ENCODE measurements at places on chromosomes 2 and 18. TPM values are rescaled to one million over a fixed set of nuclear protein-coding genes. Genes with fewer than 3 reads are reported as not detected.

- no peak overlapping the region for H3K27ac ChIP-seq
- H3K27me3 ChIP-seq = no peaks in the 10 kb centered on the region
- peak; percentile 48 for DNase-seq
- H3K4me1 ChIP-seq = no peaks in the 10 kb centered on the region
- no peaks in the 10 kb centered on the region for H3K36me3 ChIP-seq
Measured at GRCh38 chr2:189698020-189698887, 23.8 kb downstream of the ANKAR start.

DNA sequence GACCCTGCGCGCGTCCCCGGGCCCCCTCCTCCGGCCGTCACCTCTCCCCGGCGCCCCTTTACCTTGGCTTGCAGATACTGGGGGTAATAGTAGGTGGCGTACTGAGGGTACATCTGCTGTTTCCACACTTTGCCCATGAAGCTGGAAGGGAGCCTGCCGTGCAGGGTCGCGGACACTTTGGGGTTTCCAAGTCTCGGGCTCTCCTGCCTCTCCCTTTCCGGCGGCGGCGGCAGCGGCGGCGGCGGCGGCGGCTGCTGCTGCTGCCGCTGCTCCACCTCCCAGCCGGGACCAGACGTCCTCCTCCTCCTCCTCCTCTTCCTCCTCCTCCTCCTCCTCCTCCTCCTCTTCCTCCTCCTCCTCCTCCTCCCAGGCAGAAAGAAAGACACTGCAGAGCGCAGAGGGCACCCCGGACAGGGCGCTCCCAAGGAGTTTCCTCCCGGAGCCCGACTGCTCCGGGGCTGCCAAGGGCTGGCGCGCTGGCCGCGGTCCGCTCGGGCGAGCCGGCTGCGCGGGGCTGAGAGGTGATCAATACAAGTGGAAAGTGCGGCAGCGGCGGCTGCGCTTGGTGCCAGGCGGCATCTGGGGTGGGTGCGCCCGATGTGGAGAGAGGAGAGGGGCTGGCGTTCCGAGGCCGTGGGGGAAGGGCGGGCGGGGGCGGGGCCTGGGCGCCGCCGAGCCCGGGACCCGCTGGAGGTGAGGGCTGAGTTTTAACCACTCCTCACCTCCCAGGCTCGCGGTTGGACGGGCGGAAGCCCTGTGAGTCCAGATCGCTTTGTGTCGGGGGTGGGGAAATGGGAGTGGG is at the start of gene RBMS1:
TSS of gene RBMS1 (minus strand) at position 581 of the 802 bp plus-strand sequence. CDS start at position 137, 444 bp downstream.
- H3K4me3 ChIP-seq = peak within 1 kb of the TSS; percentile 98
- no peaks in the 10 kb centered on the region for H3K27me3 ChIP-seq
- DNase-seq = peak; percentile 44
- peak within 1 kb of the TSS; percentile 100 for H3K27ac ChIP-seq
- H3K4me1 ChIP-seq = peaks cover 6% of the 10 kb centered on the region
- H3K36me3 ChIP-seq = no peaks in the 10 kb centered on the region

DNA sequence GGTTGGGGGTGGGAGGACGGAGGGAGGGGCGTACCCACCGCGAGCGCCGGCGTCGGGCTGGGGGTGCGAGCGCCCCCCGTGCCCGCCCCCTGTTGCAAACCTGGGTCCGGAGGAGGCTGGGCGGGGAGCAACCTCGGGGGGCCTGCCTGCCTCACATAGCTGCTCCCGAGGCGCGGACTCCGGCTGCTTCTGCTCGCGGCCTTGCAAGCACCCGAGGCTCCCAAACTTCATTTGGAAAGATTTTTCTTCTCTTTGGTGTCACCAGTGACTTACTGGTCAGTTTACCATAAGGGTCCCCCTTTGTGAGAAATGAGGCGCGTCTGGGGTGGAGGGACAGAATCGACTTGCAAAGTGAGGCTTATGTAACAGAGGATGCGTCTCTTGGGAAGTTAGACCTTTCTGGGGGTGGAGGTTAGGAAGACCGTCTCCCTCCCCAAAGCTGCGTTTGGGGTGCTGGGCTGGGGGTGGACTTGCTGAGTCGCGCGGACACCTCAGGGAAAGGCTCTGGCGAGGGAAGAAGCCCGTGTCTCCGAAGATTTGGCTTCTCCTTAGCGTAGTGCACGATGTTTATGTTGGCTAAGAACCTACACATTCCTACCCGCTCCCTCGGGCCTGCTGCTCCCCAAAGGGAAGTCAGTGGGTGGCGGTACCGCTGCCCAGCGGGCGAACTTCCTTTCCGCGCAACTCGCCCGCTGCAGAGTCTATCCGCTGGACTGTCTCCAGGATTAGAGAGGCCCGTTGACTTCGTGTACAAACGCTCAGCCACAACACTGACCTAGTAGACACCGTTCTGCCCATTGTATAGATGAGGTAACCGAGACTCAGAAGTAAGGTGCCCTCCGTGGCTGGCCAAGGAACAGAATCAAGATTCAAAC is 559 bp downstream of the TMEM37 start:
- no peaks in the 10 kb centered on the region for H3K36me3 ChIP-seq
- peaks cover 3% of the 10 kb centered on the region for H3K4me1 ChIP-seq
- DNase-seq = peak; percentile 9
- peak overlapping the region; percentile 6 for H3K4me3 ChIP-seq
- H3K27me3 ChIP-seq = peaks cover 62% of the 10 kb centered on the region

DNA sequence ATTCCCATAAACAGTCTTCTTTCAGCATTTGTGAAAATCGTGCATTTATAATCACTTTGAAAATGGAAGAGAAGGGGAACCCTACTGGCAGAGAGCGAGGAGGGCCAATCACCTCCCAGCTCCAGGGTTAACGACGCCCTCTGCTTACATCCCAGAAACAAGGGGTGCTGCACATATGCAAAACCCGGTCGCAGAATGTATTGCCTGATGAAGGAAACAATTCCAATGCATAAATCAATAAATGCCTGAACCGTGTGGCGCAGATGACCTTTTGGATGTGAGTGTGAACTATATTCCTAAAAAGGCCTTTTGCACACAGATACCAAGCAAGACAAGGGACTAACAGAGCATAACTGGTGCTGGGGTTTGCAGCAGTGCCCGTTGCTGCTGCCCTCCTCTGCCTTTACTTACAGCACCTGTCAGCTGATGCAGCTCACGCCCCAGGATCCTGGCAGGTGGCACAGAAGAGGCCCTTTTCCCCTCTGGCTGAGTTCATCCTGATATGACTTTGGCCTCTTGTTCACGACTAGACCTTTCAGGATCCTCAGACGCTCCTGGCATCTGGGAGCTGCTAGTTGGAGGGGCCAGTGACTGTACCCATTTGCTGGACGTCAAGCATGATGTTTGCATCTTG is 67.8 kb downstream of the MYT1L start:
- H3K27ac ChIP-seq = no peak overlapping the region
- no peak overlapping the region for H3K4me3 ChIP-seq
- H3K4me1 ChIP-seq = no peaks in the 10 kb centered on the region
- H3K27me3 ChIP-seq = no peaks in the 10 kb centered on the region
- DNase-seq = no peak

GRCh38 chr2:189208254-189208653 is 28.7 kb upstream of the COL5A2 start:
- no peaks in the 10 kb centered on the region for H3K36me3 ChIP-seq
- H3K4me1 ChIP-seq = peaks cover 20% of the 10 kb centered on the region
- no peak overlapping the region for H3K4me3 ChIP-seq
- peak overlapping the region; percentile 88 for H3K27ac ChIP-seq

- peaks cover 23% of the 10 kb centered on the region for H3K27me3 ChIP-seq
- H3K4me1 ChIP-seq = no peaks in the 10 kb centered on the region
- DNase-seq = no peak
- no peak overlapping the region for H3K4me3 ChIP-seq
- H3K27ac ChIP-seq = no peak overlapping the region
- H3K36me3 ChIP-seq = no peaks in the 10 kb centered on the region
Measured at GRCh38 chr18:57353137-57353939, 981 bp downstream of the ST8SIA3 start.

DNA sequence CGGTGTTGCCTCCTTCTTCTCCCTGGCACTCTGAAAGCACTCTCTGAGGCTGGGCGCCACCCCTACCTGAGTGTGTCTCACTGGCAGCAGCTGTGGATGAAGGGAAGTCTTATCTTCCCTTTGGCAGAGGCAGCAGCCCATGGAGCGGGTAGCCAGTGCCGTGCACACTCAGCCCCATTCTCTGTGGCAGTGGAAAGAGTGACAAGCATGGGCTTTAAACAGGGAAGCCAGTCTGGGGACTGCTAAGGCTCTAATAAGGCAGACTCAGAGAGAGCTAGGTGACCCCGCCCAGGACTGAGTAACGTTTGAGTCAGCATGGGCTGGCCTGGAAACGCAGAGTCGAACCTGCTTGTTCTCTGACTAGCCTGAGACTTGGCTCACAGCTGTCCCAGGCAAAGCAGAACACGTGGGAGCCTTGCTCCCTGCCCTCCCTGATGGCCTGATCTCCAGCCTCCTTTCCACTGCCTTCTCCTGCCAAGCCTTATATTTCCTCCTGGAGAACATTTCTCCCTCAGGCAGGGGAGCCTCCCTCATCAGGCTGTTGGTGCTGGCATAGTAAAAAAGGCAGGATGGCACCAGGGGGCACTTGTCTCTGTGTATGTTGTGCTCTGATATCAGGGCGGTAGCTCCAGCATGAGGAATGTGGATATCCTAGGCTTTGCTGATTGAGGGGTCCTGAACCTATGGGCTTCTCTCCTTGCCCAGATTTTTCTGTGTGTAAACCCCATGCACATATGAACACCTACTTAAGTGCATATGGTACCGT is 93.9 kb upstream of the LGALSL start:
- no peak overlapping the region for H3K27ac ChIP-seq
- no peaks in the 10 kb centered on the region for H3K36me3 ChIP-seq
- DNase-seq = peak; percentile 92
- H3K4me3 ChIP-seq = no peak overlapping the region

GRCh38 chr2:21042958-21043743 is 722 bp downstream of the APOB start:
- H3K4me3 ChIP-seq = no peak overlapping the region
- no peaks in the 10 kb centered on the region for H3K36me3 ChIP-seq
- no peak overlapping the region for H3K27ac ChIP-seq
- peaks cover 2% of the 10 kb centered on the region for H3K27me3 ChIP-seq
- no peaks in the 10 kb centered on the region for H3K4me1 ChIP-seq

- no peaks in the 10 kb centered on the region for H3K36me3 ChIP-seq
- peak overlapping the region; percentile 30 for H3K27ac ChIP-seq
- peak; percentile 75 for DNase-seq
- H3K27me3 ChIP-seq = peaks cover 18% of the 10 kb centered on the region
- peak overlapping the region; percentile 63 for H3K4me3 ChIP-seq
Measured at GRCh38 chr18:63320123-63320974, 780 bp upstream of the BCL2 start.

- H3K4me3 ChIP-seq = no peak overlapping the region
- peaks cover 15% of the 10 kb centered on the region for H3K27me3 ChIP-seq
- no peak for DNase-seq
- H3K4me1 ChIP-seq = no peaks in the 10 kb centered on the region
- H3K27ac ChIP-seq = no peak overlapping the region
- H3K36me3 ChIP-seq = no peaks in the 10 kb centered on the region
Measured at GRCh38 chr2:126645211-126645618, 10.7 kb upstream of the GYPC start.

GRCh38 chr2:26164231-26164630 is 8.7 kb upstream of the GAREM2 start:
- DNase-seq = no peak
- no peaks in the 10 kb centered on the region for H3K36me3 ChIP-seq
- no peak overlapping the region for H3K27ac ChIP-seq
- H3K4me1 ChIP-seq = no peaks in the 10 kb centered on the region

GRCh38 chr2:57693965-57694364 is 352.6 kb upstream of the VRK2 start:
- no peak overlapping the region for H3K27ac ChIP-seq
- no peaks in the 10 kb centered on the region for H3K27me3 ChIP-seq
- no peaks in the 10 kb centered on the region for H3K36me3 ChIP-seq
- no peaks in the 10 kb centered on the region for H3K4me1 ChIP-seq

- H3K36me3 ChIP-seq = peaks cover 69% of the 10 kb centered on the region
- H3K4me3 ChIP-seq = no peak overlapping the region
- DNase-seq = no peak
- peak overlapping the region; percentile 15 for H3K27ac ChIP-seq
- peaks cover 6% of the 10 kb centered on the region for H3K4me1 ChIP-seq
- H3K27me3 ChIP-seq = no peaks in the 10 kb centered on the region
Measured at GRCh38 chr2:215370112-215370965, 58.5 kb downstream of the ATIC start.

- no peak overlapping the region for H3K4me3 ChIP-seq
- no peaks in the 10 kb centered on the region for H3K4me1 ChIP-seq
- no peaks in the 10 kb centered on the region for H3K36me3 ChIP-seq
- H3K27me3 ChIP-seq = no peaks in the 10 kb centered on the region
- no peak overlapping the region for H3K27ac ChIP-seq
- no peak for DNase-seq
Measured at GRCh38 chr2:160816916-160817499, 323.4 kb upstream of the RBMS1 start.

CRYGC gene
- not detected for total RNA-seq

CD226 gene
- total RNA-seq = 1.1 TPM

AQP12B gene
- not detected for total RNA-seq

APCDD1 gene
- total RNA-seq = 0.83 TPM

UGT1A6 gene
- total RNA-seq = not detected

C2orf78 gene
- total RNA-seq = not detected

ALPP gene
- total RNA-seq = not detected

MAP3K19 gene
- not detected for total RNA-seq

PIEZO2 gene
- 3.3 TPM for total RNA-seq

IL1B gene
- total RNA-seq = 3.6 TPM
